Stimulated activated CD8-positive, alpha-beta memory T cell treated with anti-CD3 and anti-CD28 coated beads, Interleukin-4, amount 100 ng/mL, for 1 hour (primary cell): ENCODE measurements at places on chromosomes 12 and 14.

DNA sequence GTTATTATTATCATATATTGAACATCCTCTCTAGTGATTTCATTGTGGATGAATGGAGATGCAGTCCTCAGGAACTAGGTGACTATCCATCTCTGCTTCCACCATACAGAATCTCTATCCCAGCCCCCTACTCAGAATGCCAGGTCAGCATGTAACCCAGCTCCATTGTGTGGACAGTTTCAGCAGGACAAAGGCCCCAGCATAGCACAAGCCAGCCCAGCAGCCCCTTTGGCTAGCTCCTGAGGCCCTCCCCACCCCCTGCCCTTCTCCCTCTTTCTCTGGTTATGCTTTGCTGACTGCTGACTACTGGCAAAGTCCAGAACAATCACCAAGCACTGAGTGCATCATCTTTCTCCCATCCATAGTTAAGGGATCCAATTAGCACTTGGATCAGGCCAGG is 5.8 kb upstream of the SPRYD4 start:
- DNase-seq: no peak

DNA sequence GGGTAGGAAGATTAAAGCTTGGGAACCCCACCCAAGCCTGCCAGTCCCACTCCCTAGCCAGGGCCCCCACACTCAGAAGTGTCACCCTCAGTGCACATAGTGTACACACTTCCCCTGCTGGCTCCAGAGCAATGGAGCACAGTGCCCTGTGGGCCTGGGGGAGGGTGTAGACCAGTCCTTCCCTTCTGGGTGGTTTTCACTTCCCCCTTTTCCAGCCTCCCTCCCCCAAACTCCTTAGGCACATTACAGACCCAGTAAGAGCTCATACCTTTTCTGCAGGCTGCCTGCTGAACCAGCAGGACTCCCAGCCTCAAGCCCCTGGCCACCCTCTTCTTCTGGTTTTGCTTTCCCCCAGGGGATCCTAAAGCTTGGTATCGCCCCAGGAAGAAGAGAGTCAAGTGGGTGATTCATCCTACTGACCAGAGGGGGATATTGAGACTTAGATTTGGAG is at the start of gene ZNF385A:
TSS of gene ZNF385A (minus strand) at position 143 of the 451 bp plus-strand sequence. CDS start 219 bp downstream, outside the sequence.
- DNase-seq: no peak

DNA sequence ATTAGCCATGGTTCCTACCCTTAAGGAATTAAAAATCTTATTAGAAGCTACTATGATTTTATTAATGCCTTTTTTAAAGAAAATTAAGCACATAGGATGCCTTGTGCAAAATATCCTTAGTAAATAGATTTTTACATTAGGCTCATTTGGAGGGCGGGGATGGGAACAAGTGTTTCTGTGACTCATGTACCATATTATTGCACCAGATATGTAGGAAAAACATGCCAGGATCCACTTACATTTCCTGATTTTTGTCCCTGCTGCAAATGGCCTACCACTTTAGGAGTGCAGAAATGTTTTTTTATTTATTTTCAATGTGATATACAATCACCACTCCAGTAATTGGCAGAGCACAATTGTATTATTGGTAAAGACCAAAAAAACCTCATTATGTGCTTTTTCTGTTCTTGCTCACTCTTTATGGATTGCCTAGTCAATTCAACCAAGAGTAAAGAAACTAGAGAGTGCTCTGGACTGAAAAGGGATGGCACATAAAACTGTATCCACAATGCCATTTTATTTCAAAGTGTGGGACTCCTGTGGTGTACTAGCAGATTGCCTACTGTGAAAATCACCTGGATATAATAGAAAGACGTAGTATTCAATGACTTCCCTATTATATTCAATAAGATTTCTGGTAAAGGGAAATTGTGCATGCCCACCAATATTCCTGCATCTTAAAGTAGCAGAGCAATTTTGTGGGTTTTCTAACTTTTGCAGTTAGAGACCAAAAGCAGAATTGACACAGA is 86.9 kb downstream of the ANO6 start:
- DNase-seq: no peak

DNA sequence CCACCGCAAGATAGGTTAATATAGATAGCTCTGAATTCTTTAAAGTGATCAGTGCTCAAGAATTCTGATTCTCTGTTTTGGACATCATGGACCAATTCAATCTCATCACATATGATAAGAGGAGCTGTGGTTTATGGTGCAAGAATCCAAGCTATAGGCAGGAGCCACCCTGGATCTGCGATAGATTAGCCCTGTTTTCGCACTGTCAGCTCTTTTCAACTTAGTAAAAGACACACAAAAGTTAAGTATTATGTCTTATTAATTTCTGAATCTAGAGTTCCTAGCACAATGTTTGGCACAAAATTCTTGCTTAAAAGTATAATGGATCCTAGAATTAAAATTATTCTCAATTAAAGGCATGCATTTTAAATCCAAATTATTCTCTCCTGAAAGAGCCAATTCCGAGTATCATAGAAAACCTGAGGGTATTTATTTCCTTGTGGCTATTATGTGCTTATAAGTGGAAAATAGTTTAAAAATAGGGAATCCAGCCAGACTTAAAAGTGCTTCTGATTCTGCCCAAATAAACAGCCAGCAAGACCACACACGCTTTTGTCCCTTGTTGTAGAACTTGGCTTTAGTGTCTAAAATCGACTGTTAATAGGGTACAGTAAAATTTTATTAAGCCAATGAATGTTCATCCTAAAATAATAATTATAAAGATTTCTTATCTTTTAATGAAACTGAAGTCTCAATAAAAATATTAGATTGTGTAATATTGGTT is 184.9 kb upstream of the FLRT2 start:
- no peak for DNase-seq

DNA sequence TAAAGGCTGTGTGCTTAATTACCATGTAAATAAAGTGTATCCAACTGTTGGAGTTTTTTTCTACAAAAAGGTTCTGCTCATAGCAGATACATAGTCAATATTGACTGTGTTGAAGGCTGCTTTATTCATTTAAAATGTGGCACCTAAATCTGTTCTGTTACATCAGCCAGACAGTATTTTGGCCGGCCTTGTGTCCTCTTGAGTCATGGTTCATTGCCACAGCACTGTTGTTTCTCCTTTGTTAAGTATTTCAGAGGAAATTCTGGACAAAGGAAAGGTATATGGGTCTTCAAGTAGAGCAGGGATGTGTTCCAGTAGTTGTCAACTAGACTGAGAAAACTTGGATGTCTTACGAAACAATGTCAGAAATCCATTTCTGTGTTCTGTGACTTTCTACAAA is 95.5 kb downstream of the SLC38A6 start:
- DNase-seq: no peak

DNA sequence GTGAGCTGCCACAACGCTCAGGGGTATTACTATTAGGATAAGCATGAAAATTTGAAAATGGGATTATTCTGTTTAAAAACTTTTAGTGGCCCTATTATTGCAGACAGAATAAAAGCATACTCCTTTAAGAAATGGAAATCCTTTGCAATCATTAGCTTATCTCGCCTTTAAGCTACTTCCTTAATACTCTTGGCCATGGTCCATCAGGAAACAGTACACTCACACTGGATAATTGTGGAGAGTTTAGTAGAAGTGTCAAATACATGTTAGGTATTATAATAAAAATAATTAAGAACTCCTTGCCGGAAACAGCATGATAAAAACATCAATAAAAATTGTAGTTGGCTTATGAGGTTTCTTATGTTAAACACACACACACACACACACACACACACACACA is 100.4 kb upstream of the PPFIA2 start:
- no peak for DNase-seq
